ENCODE measurements at places on chromosomes 2 and 18.

- DNase-seq: no peak
Measured at GRCh38 chr2:46257476-46257875, 39.7 kb upstream of the EPAS1 start.

- DNase-seq: no peak
Measured at GRCh38 chr2:85890522-85891176, 1.9 kb upstream of the ST3GAL5 start.

DNA sequence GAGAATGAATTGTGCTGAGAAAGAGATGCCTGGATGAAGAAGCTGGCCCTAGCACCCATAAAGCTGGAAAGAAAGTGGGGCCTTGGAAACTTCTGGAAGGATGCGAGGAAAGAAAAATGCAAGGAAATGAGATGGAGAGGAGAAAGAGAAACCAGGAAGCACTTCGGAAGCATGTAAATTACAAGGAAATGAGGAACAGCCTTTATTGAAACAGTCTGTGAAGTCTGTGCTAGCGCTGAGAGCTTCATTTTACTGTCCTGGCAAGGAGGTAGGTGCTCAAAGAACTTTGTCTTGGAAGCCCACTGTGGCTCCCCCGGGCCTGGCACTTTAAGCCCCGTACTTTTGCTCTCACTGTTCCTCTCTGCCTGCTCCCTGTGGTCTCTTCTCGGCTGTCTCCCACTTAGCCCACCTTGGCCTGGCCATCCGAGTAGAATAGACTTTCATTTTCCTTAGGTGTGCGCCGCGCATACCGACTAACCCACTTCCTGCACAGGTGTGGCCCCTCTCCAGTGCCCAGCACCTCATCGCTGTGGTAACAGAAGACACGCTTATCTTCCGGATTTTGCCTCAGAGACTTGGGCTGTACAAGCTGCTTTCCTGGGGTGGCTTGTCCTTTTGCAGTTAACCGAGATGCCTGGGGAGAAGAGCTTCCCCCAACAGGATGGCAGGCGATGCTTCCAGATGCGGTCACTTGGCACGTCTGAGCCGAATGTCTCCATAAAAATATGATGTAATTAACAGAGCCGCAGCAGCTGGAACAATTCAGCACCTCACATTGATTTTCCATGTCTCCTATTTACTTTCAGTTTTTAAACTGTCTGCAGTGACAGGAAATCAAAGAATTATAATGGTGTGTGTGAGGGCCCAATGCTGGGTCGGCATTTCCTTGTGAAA lies 199.6 kb downstream of the HRH4 start:
- no peak for DNase-seq

- no peak for DNase-seq
Measured at GRCh38 chr2:160242893-160243564, 43.0 kb upstream of the ITGB6 start.

GRCh38 chr2:27929916-27930486 lies 39.5 kb downstream of the BABAM2 start:
- no peak for DNase-seq

DNA sequence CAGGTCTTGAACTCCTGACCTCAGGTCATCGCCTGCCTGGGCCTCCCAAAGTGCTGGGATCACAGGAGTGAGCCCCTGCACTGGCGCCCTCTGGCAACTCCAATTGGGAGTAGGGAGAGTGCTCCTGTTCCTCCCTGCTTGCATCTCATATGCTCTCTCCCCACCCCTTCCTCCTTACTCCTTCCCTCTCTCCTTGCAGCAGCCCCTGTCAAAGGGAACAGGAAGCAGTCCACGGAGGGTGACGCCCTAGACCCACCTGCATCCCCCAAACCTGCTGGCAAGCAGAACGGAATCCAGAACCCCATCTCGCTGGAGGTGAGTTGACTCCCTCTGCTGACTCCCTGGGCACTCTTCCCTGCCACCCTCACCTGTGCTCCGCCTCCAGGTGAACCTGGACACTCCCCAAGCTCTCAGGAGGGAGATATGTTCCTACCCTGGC lies 10.7 kb downstream of the ARID5A start:
- DNase-seq: no peak

Data from T47D (cell line).